Hippocampal formation (tissue), 2 donors: ENCODE measurements at places on chromosomes 3 and 15.

- no peak for DNase-seq
Measured at GRCh38 chr3:127312818-127313217, 25.0 kb upstream of the PRR20G start.

DNA sequence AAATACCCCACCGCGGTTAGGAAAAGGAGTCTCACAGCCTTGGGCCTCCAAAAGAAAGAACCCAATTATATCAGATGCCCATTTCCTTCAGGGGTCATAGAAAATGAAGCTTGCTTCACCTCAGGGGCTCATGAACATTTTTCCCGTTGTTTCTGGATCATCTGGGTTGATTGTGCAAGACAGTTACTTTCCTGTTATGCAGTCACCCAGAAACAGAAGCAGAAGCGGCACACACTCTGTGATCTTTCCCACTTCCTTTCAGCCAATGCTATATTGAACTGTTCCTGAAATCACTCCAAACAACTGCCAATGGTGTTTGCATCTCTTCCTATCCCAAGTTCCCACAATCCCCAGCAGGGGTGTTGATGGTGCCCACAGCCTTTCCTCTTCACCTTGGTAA, 295.6 kb upstream of the RASGRP1 start:
- no peak for DNase-seq

- no peak for DNase-seq
Measured at GRCh38 chr15:29596266-29596665, 226.0 kb downstream of the TJP1 start.

- no peak for DNase-seq
Measured at GRCh38 chr3:116341381-116341780, 103.9 kb downstream of the LSAMP start.

GRCh38 chr3:141231952-141232823, 563 bp downstream of the PXYLP1 start:
- DNase-seq: no peak

DNA sequence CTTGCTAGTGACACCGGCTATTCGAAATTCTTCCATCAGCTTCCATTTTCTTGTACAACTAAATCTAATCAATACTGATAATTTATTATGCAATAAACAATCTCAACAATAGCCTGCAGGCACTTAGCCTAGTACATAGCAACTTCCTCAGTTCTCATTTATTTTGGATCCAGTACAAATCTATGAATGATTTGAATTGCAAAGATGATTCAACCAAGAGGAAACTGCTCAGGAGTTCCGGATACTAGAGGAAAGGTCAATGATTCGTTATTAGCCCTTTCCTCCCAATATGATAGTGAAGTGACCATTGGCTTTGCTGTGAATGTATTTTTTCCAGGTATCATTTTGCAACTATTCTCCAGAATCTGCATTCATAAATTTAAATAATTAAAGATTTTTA, 827.0 kb downstream of the CADM2 start:
- DNase-seq: no peak

DNA sequence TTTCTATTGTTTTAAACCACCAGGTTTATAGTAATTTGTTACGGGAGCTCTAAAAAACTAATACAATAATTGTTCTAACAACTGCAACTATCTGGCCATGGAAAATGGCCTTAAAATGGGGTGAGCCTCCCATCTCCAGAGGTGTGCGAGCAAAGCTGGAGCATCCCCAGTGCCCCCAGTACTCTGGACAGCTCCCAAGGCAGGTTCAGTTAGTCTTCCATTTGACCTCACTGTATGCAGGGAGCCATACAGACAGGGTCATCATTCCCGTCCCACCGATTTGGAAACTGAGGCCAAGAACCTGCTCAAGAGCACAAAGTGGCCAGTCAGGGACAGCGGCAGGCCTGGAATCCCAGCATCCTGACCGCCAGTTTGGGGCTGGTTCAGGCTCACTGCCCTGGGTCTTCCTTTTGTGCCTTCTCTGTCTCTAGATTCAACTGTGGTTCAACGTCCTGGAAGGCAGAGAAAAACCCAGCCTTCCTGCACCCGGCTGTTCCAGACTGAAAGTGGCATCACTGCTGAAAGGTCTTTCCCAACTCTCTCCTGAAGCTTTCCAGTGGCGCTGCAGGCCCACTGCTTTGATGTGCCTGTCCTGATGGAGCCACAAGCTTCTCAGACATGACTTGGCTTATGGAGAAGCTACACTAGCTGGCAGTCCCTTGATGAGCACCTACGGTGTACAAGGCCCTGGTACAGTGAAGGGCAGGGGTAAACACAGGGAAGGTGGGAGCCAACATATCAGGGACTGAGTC, 76.6 kb upstream of the LINGO1 start:
- no peak for DNase-seq
